Inflammatory macrophage treated with lipopolysaccharide for 4 hours (primary cell): ENCODE measurements at places on chromosomes 5 and 9.

DNA sequence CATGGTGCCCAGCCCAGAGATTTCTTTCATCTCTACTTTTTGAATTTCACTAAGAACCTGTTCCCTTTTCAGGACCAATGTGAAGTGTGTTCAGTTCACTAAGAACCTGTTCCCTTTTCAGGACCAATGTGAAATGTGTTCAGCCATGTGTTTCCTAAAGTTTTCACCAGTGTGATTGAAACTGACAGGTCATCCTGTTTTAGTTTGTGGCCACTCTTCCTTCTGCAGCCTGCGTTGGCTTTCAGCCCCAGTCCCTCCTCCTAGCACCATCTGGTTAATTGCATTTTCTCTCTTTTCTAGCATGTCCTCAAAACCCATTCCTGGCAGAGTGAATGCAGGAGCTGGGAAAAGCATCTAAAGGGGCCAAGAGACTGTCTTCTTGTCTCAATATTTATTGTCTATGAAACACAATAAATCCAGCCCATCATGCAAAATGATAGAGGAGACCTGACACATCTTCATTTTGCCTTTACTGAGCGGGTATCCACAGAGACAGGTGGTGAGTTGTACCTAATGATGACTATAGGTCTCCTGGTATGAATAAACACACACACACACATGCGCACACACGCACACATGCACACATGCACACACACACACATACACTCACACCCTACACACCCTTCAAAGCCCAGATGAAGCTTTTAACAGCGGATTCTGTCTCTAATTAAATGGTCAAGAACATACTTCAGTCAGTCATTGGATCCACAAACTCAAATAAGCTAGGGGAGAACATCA is 6.1 kb upstream of the PANK3 start:
- no peak for DNase-seq

DNA sequence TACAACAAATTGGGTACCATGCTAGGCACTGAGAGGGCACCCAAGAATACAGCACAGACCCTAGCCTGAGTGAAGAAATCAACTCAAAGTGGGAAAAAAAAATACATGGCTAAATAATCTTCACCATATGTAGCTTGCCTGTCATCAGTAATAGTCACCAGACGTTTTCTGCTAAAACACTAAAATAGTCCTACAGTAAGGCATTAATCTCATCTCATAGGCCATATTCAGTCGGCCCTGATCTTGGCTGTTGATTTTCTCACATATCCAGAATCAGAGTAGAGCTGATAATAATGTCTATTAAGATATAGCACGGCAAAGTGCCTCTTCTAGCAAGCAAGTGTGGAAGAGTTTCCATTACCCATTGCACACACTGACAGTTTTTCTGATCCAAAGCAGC is 322.1 kb upstream of the SLC30A5 start:
- DNase-seq, result no peak

- no peak for DNase-seq
Observed at GRCh38 chr5:151903243-151903653, 21.4 kb downstream of the GLRA1 start.

- no peak for DNase-seq
Observed at GRCh38 chr9:4774209-4774608, 18.5 kb upstream of the RCL1 start.

GRCh38 chr5:137563646-137564397 is 64.7 kb upstream of the SPOCK1 start:
- DNase-seq, result peak; percentile 46

GRCh38 chr9:132127888-132128534 is 33.8 kb upstream of the NTNG2 start:
- no peak for DNase-seq

DNA sequence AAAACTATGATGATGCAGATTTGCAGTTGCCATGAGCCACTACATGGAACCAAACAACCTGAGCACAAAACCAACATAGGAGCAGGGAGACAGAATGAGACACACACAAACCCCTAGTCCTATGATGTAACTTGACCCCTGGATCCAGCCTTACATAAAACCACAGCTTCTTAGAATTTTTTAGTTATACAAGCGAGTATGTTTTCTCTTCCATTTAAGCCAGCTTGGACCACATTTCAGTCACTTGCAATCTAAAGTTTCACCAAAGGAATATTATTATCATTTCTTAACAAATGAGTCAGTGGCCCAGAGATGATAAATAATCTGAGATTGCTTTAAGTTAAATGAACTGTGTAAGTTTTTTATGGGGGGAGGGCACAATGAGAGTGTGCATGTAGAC is 6.8 kb downstream of the SPOCK1 start:
- no peak for DNase-seq

DNA sequence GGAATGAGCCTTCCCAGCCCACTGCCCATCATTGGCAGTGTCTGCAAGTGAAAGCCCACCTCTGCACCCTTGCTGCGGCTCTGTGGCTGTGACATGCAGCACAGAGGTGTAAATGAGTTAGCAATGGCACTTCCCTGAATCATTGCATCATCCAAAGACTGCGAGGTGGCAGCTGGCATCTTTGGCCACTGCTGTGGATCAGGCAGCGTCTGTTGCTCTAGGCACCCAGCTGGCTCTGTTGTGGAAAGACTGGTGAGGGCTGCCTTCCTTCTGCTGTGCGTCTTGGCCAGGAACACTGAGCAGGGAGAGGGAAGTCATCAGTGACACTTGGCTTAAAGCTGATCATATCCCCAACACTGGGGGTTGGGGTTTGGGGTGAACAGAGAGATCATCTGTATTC is 64.5 kb downstream of the MFAP3 start:
- DNase-seq, result no peak

DNA sequence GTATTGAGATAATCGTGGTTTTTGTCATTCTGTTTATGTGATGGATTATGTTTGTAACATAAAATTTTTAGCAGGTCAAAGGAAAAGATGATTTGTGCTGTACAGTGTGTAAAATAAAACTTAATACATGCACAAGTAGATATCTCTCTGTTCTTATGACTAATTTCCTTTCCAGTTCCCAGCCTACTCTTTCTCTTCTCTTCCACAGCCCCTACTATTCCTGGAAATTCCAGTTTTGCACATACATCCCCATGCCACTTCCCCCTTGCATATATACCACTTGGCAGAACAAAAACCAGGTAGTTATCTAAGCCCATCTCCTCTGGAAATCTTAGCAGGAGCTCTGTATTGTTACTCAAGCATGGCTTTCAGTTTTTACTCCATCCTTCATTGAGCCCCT is 20.2 kb downstream of the TEK start:
- peak; percentile 12 for DNase-seq

GRCh38 chr5:129019401-129019908 is 54.2 kb downstream of the SLC27A6 start:
- DNase-seq, result no peak

GRCh38 chr5:91472631-91473030 is 89.5 kb upstream of the ARRDC3 start:
- DNase-seq, result no peak

- DNase-seq, result no peak
Observed at GRCh38 chr5:15142458-15142857, 270.9 kb upstream of the ANKH start.

DNA sequence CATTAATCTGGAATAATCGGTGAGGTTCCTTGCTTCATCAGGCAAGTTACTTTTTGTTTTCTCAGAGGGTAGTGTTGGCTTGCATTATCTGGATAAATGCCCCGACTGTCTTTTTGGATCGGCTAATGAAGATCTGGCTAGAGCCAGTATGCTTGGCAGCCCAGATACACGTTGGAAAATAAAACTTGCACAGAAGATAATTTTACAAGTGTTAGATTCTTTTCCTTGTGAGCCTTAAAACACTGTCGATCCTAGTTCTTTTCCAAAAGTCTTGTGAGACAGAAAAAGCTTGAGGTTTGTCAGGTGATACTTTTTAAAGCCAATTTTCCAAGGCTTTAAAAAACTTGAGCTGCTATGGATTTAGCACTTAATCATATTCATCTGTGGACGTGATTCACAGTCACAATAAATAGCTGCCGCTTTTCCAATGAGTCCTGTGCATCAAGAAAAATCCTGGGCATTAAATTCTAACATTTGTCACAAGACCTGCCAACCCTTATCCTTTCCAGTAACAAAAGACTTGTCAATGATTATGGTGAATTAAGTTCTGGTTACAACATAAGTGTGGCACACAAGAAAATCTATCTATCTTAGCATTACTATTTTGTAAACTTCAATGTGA is 68.5 kb downstream of the PRLR start:
- DNase-seq, result no peak

GRCh38 chr9:6132650-6133049 is 83.0 kb upstream of the IL33 start:
- DNase-seq, result no peak

DNA sequence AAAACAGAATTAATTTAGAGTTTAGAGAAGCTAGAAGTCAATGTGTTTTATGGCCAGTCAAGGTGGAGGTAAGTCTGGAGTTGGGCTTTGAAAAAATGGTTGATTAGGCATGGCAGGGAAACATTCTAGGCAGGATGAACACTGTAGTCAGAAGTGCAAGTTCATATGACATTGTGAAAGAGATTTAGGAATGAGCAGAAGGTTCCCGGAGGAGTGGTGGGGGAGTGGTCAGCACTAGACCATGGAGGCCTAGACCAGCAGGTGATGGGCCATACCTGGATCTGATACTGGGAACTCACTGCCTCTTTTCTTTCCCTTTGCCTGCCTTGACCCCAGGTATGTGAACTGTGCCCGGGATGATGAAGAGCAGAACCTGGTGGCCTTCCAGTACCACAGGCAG is 16.6 kb downstream of the PRDM9 start:
- no peak for DNase-seq

- DNase-seq, result no peak
Observed at GRCh38 chr5:4192111-4192510, 596.5 kb downstream of the IRX1 start.

DNA sequence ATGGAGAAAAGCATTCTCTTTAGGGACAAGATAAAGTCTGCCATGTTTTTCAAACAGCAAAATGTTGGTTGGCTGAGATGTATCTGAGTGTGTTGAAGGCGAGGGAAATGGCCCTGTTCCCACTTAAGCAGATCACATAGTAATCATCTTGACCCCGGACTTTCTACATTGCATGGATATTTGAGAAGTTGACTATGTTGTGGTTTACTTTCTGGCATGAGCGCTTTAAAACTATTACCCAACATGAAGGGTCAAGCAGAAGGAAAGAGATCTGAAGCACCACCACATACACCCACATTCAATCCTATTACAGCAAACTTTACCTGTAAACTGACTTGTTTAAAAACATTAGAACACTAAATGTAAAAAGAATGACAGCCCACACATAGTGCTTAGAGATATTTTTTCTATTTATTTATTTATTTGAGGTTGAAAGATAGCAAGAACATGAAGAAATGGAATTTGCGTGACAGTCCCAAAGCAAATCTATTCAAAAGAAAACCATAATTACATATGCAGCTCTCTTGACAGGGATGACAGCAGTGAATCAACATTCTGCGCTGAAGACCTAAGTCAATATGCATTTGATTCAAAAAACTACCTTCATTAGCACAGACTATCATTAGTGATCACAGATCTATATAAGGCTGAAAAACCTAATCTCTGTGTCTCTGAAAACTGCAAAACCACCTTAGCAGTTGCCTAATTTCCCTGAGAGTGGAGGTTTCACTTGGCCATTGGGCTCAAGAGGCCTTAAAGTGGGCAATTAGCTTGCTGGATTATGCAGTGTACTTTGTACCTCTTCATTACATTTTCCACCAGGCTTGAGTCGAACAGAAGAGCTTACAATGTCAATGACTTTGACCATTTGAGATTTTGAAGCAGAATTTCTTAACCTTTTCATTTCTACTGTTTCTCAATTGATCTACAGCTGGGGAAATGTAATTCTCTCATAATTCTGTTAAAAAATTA is 195.0 kb downstream of the PDE4D start:
- no peak for DNase-seq

DNA sequence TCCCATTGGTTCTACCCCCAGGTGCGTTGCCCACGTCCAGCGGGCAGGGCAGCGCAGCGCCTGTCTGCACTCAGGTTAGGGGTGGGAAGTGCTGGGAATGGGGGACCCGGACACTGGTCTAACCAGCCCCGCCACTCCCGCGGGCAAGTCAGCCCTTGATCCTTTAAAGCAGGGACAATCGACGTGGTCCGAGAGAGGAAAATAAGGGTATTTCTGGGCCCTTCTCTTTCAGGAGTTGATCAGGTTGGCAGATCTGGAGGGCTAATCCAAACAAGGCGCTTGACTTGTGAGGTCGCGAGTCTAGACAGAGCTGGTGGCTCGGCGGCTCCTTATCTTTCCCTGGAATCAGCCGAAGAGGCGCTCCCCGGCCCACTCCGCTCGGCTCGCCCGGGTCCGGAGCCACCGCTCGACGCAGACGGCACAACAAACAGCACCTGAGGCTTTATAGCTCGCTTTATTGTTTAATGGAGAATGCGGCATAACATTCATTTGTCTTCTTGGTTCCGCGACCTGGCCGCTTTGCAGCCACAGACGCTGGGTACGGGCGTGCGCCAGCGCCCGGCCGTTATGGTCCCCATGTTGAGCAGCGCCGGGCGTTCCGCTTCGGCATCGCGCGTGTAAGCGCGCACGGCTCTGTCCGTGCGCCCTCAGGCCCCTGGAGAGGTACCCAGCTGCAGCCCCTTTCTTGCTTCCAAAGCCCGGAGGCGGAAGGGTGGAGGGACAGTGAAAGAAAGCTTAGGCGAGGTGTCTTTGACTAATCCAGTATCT is 15.8 kb downstream of the ISL1 start:
- DNase-seq, result no peak

- DNase-seq, result no peak
Observed at GRCh38 chr9:90741036-90741435, 60.6 kb upstream of the SYK start.
